K562 (cell line): ENCODE measurements at places on chromosomes 13 and 19. TPM values are rescaled to one million over a fixed set of nuclear protein-coding genes. Genes with fewer than 3 reads are reported as not detected.

The JAK3 gene
- 0.18 and 0.47 TPM in 2 replicates for total RNA-seq

The DAND5 gene
- 0.74 and 0.78 TPM in 2 replicates for total RNA-seq

The KRTDAP gene
- total RNA-seq: not detected in 2 replicates

The NLRP11 gene
- 0.07 and 0.16 TPM in 2 replicates for total RNA-seq

The SIGLEC12 gene
- total RNA-seq: 0.69 and 0.83 TPM in 2 replicates

GRCh38 chr13:108859197-108860012, 230.0 kb downstream of the MYO16 start:
- no peak overlapping the region for H3K4me3 ChIP-seq
- no peak overlapping the region for H3K27ac ChIP-seq
- DNase-seq: no peak
- H3K27me3 ChIP-seq: no peaks in the 10 kb centered on the region

DNA sequence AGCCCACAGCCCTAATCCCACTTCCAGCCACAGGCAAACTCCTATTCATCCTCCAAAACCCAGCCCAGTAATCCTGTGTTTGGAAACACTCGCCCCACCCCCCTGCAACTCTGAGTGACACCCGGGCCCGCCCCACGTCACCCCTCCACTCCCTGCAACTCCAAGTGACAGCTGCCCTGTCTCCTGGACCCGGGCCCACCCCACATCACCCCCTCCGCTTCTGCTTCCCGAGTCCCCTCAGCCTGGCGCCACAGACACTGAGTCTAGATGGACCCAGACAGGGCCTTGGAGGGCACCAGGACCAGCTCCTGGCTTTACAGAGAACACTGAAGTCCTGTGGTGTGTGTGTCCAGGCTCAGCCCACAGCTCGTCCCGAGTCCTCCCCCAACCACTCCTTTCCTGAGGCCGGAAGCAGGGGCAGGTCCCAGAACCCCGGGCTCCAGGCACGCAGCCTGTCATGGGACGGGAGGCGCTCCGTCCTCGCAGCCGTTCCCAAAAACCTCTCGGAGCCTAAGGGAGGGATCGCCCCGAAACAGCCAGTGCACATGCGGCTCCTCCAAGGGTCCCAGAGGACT, 7.7 kb downstream of the REXO1 start:
- H3K4me1 ChIP-seq: peaks cover 99% of the 10 kb centered on the region
- peak; percentile 54 for DNase-seq
- peaks cover 50% of the 10 kb centered on the region; the same call in 2 of the 3 replicates for H3K36me3 ChIP-seq
- no peaks in the 10 kb centered on the region for H3K27me3 ChIP-seq
- peak overlapping the region; percentile 20 for H3K4me3 ChIP-seq

GRCh38 chr19:4803736-4804695, 12.5 kb downstream of the FEM1A start:
- H3K27me3 ChIP-seq: no peaks in the 10 kb centered on the region
- peak; percentile 84 for DNase-seq
- no peak overlapping the region for H3K27ac ChIP-seq
- H3K36me3 ChIP-seq: no peaks in the 10 kb centered on the region
- H3K4me3 ChIP-seq: no peak overlapping the region

GRCh38 chr13:99981735-99982035, at the start of gene ZIC2:
Gene ZIC2, plus strand, starts transcription at chr13:99981784. Its CDS starts 281 bp downstream, at chr13:99982065.
- H3K4me1 ChIP-seq: peaks cover 46% of the 10 kb centered on the region
- peak within 1 kb of the TSS; percentile 59 for H3K4me3 ChIP-seq
- DNase-seq: no peak
- no peaks in the 10 kb centered on the region for H3K27me3 ChIP-seq
- H3K27ac ChIP-seq: peak within 1 kb of the TSS; percentile 92

DNA sequence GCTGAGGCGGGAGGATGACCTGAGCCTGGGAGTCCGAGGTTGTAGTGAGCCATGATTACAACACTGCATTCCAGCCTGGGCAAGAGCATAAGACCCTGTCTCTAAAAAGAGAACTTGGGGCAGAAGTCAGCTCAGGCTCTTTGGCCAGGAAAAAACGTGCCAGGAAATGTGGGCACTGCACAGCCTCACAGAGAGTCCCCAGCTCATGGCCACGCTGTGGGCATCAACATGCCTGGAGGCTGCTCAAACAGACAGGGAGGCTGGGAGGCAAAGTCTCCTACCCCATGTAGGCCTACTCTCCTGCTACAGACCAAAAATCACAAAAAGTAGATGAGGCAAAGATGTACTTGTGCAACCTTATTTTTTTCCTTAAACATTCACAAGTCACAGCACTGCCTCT, 49.4 kb downstream of the PEPD start:
- peaks cover 4% of the 10 kb centered on the region for H3K4me1 ChIP-seq
- no peak overlapping the region for H3K27ac ChIP-seq
- no peaks in the 10 kb centered on the region for H3K36me3 ChIP-seq
- peaks cover 27% of the 10 kb centered on the region for H3K27me3 ChIP-seq

DNA sequence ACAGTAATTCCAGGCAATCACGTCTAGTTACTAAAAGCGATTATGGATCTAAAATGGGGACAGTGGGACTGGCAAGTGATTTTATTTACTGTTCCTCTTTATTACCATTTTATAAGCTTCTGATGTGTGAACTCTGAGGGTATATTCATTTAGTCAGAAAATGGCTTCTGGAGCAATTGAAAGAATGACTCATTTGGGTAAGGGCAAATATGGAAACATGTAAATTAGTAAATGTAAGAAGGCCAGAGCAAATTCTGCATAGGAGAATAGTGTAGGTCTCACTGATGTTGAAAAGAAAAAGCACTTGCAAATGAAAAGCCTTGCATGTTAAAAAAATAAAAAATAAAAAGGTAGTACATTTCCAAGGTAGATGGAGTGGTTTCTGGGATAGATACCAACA, 262.2 kb downstream of the KLF5 start:
- no peaks in the 10 kb centered on the region for H3K4me1 ChIP-seq
- H3K27ac ChIP-seq: no peak overlapping the region
- H3K36me3 ChIP-seq: no peaks in the 10 kb centered on the region
- no peak overlapping the region for H3K4me3 ChIP-seq

DNA sequence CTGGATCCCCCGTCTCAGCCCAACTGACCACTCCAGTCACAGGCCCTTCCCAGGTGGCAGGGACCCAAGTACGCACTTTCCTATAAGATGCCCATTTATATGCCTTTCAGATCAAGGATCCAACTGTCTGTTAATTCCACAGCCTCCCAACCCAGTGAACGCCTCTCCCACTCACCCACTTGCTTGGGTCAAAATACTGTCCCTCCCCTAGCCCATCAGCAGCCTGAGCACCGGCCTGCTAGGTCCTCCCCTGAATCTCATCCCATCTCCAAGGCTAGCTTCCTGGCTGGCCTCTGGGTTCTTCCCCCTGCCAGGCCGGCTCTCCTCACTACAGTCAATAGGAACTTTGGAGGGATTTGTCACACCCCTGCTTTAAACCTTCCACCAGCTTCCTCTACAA, 1.9 kb downstream of the UBE2S start:
- H3K36me3 ChIP-seq: peaks cover 58% of the 10 kb centered on the region
- H3K27me3 ChIP-seq: no peaks in the 10 kb centered on the region
- no peak overlapping the region; the same call in 2 of the 3 replicates for H3K27ac ChIP-seq
- peaks cover 19% of the 10 kb centered on the region for H3K4me1 ChIP-seq

DNA sequence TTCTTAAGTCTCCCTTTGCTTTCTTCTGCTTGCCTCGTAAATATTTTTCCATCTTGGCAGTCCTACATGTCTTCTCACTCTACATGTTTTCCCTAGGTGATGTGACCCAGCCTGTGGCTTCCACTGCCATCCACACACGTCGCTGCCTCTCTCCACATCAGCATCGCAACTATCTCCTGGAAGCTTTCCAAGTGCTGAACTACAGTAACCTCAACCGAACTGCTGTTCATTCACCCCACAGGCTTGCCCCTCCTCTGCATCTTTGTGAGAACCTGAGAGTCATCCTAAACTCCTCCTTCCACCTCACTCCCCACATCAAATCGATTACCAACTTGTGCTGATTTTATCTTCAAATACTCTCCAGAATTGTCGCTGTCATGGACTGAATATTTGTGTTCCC, 41.2 kb upstream of the USPL1 start:
- H3K4me1 ChIP-seq: no peaks in the 10 kb centered on the region; the same call in 1 of the 2 replicates
- no peaks in the 10 kb centered on the region for H3K36me3 ChIP-seq
- peak; percentile 47 for DNase-seq
- H3K4me3 ChIP-seq: no peak overlapping the region

GRCh38 chr19:55777528-55777927, 8.6 kb downstream of the RFPL4AL1 start:
- DNase-seq: peak; percentile 59
- H3K27ac ChIP-seq: no peak overlapping the region
- H3K36me3 ChIP-seq: no peaks in the 10 kb centered on the region
- H3K4me1 ChIP-seq: no peaks in the 10 kb centered on the region
- H3K27me3 ChIP-seq: peaks cover 34% of the 10 kb centered on the region

GRCh38 chr19:35330475-35330874, 1.5 kb downstream of the CD22 start:
- no peaks in the 10 kb centered on the region for H3K36me3 ChIP-seq
- no peaks in the 10 kb centered on the region for H3K27me3 ChIP-seq
- no peak for DNase-seq
- no peak overlapping the region for H3K27ac ChIP-seq

- H3K27ac ChIP-seq: no peak overlapping the region
- no peak overlapping the region for H3K4me3 ChIP-seq
- no peaks in the 10 kb centered on the region for H3K27me3 ChIP-seq
- no peaks in the 10 kb centered on the region for H3K36me3 ChIP-seq
These were observed 105.3 kb downstream of the STARD13 start for GRCh38 chr13:33180122-33180804.

GRCh38 chr13:42728507-42729180, 52.7 kb upstream of the FAM216B start:
- no peaks in the 10 kb centered on the region for H3K36me3 ChIP-seq
- H3K27ac ChIP-seq: no peak overlapping the region
- no peak for DNase-seq
- H3K27me3 ChIP-seq: no peaks in the 10 kb centered on the region
- no peak overlapping the region for H3K4me3 ChIP-seq
- no peaks in the 10 kb centered on the region for H3K4me1 ChIP-seq

GRCh38 chr19:48963371-48964204, 1.5 kb upstream of the FTL start:
- peaks cover 31% of the 10 kb centered on the region for H3K4me1 ChIP-seq
- H3K4me3 ChIP-seq: peak overlapping the region; percentile 45
- no peaks in the 10 kb centered on the region for H3K27me3 ChIP-seq
- H3K27ac ChIP-seq: peak overlapping the region; percentile 99
